Fibroblast of mammary gland (primary cell): ENCODE measurements at places on chromosomes 3 and 15.

DNA sequence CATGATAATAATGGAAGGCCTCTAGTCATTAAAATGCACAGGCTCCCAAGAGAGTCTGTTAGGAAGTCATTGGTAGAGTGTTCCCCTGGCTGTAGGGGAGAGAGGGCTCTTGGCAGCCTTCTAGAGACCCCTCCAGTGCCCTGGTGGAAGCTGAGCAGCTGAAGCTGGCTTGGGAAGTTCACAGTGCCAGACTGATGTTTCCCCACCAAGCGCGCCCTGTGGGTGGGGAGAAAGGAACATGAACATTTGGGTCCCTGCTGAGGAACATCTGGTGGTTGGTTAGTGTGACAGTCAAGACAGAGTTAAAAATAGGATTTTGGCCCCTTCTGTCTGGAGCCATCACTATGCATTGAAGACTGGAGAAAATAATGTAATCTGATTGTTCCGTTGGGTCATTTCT, 37.1 kb upstream of the RGMA start:
- no peak for DNase-seq

GRCh38 chr3:174858353-174858752, 781 bp upstream of the NAALADL2 start:
- no peak for DNase-seq

DNA sequence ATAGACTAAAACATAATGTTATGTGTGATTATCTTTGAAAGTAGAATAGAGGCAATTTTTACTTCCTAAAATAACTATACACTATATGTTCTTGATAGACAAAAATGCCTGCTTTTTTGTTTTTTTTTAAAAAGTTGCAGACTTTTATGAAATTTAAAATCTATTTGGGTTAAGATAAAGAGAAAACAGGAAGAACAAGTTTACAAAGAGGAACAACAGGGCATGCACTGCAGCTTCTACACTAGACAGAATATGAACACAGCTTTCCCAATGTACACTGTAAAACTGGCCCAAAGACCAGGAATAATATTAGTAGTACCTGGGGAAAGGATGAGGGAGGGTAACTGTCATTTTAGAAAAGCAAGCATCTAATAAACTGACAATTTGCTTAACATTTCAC, 53.7 kb downstream of the NR1I2 start:
- DNase-seq: no peak

- DNase-seq: no peak
Observed at GRCh38 chr15:100903168-100903554, 16.0 kb upstream of the LRRK1 start.

GRCh38 chr15:42734076-42734672, 2.8 kb downstream of the CDAN1 start:
- no peak for DNase-seq

DNA sequence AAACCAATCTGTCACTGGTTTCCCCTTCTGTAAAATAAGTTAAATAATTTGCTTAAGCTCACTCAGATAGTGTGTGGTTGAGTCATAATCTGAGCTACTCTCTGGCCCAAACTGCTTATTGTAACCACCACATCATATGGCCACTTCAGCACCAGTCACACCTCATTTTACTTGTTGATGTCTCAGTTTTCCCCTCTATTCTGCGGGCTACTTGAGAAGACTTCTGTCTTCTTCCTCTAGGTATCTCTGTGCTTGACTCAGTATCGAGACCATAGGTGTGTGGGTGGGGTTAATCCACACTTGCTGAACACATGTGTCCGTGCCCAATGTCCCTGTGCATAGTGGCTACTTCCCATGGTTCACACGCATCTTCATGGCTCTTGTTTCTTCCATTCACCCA, 32.9 kb downstream of the CRYGS start:
- DNase-seq: no peak

DNA sequence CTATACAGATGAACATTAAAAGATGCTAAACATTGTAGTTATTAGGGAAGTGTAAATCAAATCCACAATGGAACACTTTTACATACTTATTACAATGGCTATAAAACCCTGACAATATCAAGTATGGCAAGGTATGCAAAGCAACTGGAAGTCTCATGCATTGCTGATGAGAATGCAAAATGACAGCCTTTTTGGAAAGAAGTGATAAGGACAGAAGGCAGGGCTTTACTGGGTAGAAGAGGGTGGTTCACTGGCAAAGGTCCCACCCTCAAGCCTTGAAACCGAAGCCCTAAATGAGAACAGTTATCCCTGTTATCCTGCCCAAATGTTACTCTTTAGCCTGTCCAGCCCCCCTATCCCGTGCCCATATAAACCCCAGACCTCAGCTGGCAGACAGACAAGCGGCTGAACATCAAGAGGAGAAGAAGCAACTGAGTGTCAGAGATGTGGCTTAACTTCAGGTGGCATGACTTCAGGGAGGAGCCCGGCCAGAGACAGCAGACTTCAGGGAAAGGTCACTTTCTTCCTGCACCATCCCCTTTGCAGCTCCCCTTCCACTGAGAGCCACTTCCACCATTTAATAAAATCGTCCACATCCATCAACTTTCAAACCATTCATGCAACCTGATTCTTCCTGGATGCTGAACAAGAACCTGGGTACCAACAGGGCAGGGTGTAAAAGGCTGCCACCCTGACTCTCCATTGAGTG, 732 bp upstream of the GCSAM start:
- no peak for DNase-seq

DNA sequence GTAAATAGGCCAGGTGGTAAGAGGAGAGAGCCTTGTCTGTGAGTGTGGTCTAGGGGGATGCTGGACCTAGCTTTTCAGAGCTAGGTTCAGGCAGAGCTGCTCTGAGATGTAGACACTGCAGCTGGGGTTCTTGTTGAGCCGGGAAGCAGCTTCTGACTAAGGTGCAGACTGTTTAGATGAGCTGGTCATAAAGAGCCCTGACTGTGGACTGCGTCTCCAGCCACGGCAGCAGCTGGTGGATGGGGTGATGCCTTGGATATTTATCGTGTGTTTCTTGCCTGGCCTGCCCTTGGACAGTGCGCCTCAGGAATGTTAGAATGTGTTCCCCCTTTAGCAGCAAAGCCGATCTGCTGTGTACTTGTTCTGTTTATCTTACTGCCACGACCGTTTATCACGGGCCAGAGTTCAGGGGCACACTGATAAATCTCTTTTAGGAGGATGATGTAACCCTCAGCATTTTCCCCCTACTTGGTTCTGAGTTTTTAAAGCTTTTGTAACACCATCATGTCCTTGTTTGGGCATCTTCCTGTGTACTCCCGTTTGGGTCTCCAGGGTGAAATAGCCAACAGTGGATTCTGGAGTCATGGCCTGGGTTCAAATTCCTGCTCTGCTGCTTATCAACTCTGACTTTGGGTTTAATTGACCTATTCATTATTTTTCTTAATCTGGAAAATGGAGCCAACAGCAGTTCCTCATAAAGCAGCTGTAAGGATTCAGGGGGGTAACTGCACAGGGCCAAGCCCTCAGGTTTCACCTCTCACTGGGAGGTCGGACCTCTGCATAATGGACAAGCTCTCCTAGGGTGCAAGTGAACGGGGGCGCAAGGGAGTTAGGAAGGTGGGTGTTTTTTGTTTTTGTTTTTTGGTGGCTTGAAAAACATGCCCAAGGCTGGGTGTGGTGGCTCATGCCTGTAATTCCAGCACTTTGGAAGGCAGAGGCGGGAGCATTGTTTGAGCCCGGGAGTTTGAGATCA, 51.4 kb downstream of the FLNB start:
- DNase-seq: peak; percentile 87

- DNase-seq: peak; percentile 24
Observed at GRCh38 chr3:25854214-25854613, 64.3 kb downstream of the OXSM start.
